ENCODE measurements at places on chromosomes 7 and 10.

DNA sequence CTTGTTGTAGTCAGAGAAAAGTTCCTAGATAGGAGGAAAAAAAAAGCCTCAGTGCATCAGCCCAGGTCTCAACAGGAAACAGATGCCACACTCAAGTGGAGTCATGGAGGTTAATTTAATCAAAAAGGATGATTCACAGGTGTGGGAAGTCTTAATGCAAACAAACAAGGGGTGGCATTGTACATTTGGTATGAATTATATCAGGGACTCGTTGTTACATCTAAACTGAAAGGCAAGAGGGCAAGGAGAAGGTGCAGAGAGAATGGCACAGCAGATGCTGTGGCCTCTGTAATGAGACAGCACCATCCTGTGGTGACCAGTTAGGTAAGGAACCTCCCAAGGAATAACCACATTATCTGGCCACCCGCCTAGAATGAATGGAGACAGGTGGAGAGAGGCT, 133.7 kb downstream of the PTPRZ1 start:
- no peak for DNase-seq

GRCh38 chr10:71963351-71964097, 671 bp upstream of the CHST3 start:
- no peak for DNase-seq

GRCh38 chr7:29734246-29734731, 72.0 kb upstream of the WIPF3 start:
- DNase-seq = no peak

GRCh38 chr10:125164421-125164820, 4.1 kb upstream of the CTBP2 start:
- DNase-seq = no peak

GRCh38 chr10:49619613-49620012, 5.8 kb downstream of the CHAT start:
- DNase-seq = no peak

GRCh38 chr10:99318475-99318874, 10.7 kb upstream of the CNNM1 start:
- DNase-seq = no peak

GRCh38 chr10:60872451-60872850, 71.5 kb downstream of the RHOBTB1 start:
- DNase-seq = no peak

DNA sequence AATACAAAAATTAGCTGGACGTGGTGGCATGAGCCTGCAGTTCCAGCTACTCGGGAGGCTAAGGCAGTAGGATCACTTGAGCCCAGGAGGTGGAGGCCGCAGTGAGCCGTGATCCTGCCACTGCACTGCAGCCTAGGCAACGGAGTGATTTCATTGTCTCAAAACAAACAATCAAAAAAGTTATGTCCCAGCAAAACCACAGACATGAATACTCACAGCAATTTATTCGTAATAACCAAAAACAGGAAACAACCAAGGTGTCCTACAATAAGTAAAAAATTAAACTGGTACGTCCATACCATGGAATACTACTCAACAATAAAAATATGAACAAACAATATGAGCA, 11.6 kb upstream of the CYTH3 start:
- DNase-seq = no peak

- no peak for DNase-seq
Measured at GRCh38 chr10:50291261-50291850, 40.0 kb upstream of the ASAH2 start.

GRCh38 chr10:46229144-46229563, 57.6 kb upstream of the ANTXRL start:
- no peak for DNase-seq

DNA sequence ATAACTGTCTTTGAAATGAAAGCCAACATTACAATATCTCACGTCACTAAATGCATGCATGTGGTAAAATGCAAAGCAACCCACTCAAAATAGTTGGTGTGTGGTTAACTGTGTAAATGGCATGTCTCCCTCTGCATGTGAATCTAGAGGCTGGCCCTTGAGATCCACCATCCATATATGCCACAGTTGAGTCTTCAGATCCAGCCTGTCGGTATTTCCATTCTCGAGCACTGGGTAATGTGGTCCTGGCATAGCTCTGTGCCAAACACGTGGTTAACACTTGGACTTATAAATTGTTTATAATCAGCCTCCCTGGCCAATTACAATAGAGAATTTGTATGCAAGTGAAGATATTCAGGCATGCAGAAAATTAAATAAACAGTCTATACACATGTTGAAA, 90.3 kb downstream of the LYZL1 start:
- no peak for DNase-seq

DNA sequence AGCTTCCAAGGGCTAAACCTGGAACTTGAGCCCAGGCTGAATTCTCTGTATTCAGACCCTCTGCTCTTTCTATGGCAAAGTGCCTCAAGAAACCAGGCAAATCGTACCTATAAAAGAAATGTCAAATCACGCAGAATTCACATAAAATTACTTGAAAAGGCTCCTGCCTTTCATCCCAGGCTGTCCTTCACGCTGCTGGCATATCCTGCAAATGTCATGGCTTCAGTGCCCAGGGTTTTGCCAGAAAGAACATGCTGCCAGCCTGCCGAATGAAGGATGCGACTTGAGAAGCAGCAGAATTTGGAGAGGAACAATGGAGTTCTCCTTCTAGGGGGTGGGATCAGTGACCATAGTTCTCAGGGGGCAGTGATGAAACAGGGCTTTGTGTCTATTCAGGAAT, 602.5 kb upstream of the GALNT17 start:
- no peak for DNase-seq

GRCh38 chr7:136114966-136115762, 138.0 kb upstream of the MTPN start:
- peak; percentile 10 for DNase-seq

DNA sequence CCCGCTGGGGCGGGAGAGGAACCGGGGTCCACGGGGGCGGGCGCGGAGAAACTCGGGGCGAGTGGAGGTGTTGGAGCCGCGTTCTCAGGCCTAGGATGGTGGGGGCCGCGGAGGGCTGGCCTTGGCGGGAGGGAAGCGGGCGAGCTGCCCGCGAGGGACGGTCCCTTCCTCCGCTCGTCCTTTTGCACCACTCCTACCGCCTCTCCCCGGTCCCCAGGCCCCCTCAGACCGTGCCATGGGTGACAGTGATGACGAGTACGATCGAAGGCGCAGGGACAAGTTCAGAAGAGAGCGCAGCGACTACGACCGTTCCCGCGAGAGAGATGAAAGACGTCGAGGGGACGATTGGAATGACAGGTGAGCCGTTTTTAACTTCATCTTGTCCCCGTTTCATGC, 451 bp downstream of the SRRT start:
- no peak for DNase-seq

GRCh38 chr7:82745117-82745516, 301.5 kb upstream of the CACNA2D1 start:
- DNase-seq = no peak

DNA sequence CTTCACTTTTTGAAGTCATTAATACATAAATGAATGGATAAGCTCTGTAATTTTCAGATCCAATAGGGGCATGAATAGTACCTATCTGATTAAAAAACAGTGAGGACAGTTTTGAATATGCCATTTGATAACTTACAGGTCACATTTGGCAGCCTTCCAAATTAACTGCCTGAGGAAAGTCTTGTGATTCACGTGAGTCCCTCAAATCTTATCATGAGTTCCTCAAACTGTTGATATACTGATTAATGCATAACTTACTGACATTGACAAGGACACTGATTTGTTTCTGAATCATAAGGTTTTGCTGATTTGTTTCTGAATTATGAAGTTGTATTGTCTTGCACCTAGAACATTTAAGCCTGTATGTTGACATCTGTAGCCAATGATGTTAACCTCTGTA, 55.1 kb downstream of the ANKMY2 start:
- DNase-seq = no peak

DNA sequence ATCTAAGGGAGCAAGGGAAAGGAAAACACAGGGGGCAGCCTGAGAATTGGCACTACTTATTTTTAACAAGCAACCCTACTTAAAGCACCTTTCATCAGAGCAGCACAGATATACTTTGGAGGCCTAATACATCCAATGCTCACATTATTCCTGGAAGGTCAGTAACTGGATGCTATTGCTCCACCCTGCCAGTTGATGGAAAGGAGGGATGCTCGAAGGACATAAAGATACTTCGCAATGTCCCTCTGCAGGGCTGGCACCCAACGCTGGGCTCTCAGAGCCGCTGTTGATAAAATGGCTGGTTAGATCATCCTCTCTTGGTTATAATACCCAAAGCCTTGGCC, 307.9 kb upstream of the AOAH start:
- no peak for DNase-seq

GRCh38 chr7:95560674-95561073, 35.6 kb downstream of the PDK4 start:
- DNase-seq = no peak

- DNase-seq = no peak
Measured at GRCh38 chr7:74092321-74092963, 8.8 kb downstream of the LIMK1 start.

DNA sequence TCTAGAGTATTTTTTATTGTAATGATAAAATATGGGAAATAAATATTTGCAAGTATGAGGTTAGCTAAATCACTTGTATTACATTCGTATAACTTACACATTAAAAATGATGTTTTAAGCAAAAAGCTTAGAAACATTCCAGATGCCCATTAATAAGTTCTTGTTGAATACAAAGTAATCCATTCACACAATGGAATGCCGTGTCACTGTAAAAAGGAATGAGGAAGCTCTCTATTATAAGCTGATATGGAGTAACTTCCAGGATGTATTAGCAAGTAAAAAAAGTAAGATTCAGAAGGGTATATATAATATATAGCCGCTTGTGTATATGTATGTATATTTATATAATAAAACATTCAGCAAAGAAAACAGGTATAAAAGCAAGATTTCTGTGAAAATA, 412.8 kb upstream of the MTPN start:
- no peak for DNase-seq

DNA sequence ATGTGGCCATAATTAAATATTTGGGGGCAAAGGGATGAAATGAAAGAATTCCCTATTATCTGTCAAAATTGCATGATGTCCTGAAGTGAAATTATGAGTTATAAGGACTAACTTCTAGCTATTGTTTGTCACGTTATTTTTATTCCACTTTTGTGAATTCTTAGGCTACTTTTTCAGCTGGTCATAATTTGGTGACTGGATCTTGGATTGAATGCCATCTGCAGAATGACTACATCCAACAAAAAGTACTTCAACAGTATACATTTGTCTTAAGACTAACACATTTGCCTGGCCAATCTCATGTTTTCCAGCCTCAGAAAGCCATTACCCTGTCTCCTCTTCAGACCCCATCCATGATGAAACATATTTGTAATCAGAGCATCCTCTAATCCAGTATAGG, 48.1 kb upstream of the WNT16 start:
- DNase-seq = no peak

Measured in stimulated activated CD8-positive, alpha-beta memory T cell treated with anti-CD3 and anti-CD28 coated beads, Interleukin-15, amount 100 ng/mL, for 24 hours (primary cell).